NCI-H1105 treated with DMSO at 0.1 percent for 48 hours (cell line): ENCODE measurements at places on chromosomes 5 and 9.

GRCh38 chr5:155562158-155562557 is 548.6 kb downstream of the KIF4B start:
- DNase-seq, result no peak

GRCh38 chr5:7456206-7456605 is 60.3 kb downstream of the ADCY2 start:
- no peak for DNase-seq

DNA sequence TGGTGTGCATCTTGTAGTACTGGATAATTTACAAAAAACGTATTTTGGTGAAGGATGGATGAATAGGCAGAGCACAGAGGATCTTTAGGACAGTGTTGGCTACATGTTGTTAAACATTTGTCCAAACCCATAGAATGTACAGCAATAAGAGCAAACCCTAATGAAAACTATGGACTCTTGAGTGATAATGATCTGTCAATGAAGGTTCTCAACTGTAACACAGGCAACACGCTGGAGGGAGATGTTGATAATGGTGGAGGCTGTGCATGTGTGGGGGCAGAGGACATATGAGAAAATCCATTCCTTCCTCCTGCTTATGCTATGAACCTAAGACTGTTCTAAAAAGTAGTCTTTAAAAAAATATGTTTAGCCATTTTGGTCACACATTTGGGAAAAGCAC is 194.0 kb downstream of the FER start:
- no peak for DNase-seq

- no peak for DNase-seq
Observed at GRCh38 chr5:3590967-3591900, 4.4 kb upstream of the IRX1 start.

DNA sequence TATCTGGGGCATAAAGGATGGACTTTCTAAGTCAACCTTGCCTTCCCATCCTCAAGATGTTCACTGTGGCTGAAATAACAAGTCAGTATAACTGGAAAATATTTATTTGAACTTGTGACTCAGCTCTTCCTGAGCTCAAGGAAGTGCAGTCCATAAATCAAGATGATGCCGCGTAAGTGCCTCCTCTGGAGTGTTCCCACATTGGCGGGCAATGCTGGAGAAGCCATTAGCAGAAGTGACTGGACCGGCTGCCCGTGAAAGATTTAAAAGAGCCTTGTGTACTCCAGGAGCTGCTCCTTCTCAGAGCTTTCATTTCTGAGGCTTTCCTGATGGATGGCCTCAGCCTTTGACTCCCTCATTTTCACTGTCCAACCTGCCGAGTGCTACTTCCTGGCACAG is 17.4 kb downstream of the TMOD1 start:
- no peak for DNase-seq
